ENCODE measurements at places on chromosomes 7 and 10.

DNA sequence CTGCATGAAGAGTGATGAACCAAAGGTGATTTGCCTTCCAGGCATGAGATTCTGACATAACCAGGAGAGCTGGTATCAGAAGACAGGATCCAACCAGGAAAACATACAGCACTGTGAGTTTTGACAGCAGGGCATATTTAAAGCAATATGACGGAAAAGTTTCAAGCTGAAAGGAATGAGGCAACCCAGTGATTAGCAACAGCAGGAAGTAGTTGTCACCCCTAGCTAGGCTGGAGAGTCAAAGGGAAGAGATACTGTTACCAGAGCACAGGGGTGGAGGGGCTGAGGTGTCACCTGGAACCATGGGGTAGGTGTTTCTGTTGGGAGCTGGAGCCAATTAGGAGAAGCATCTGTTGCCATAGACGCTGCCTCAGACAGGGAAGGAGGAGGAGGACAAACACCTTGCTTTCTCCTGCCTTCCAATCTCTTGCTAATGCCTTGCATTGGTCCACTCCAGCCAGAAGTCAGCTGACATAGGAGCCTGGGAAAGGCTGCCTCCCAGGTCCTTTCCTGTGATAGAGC, 125.4 kb upstream of the SORCS3 start:
- peak; percentile 47 for DNase-seq

DNA sequence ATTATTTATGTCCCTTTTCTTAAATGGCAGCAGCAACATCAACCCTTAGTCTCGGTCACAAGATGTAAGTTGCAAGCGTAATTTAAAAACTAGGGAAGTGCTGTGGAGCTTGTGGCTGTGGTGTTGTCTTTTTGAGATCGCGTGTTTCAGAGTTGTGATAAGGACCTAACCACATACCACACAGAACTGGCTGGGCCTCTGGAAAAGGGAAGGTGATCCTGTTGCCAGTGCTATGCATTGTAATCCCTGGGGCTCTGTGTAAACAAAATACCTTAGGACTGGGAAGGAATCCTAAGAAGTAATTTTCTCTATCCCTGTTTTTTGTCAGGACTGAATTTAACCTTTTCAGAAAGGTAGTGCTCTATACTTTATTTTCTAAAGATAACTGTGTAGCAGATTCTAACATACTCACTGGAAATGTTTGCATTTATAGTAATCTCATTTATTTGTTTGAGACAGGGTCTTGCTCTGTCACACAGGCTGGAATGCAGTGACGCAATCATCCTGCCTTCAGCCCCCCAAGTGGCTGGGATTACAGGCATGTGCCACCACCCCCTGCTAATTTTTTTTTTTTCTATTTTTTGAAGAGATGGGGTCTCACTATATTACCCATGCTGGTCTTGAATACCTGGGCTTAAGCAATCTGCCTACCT, 60.4 kb downstream of the INPP5F start:
- DNase-seq = peak; percentile 65

- DNase-seq = peak; percentile 68
Observed at GRCh38 chr10:120824881-120825309, 26.3 kb upstream of the WDR11 start.

- DNase-seq = no peak
Observed at GRCh38 chr7:10577866-10578374, 395.8 kb upstream of the PHF14 start.

GRCh38 chr7:151245360-151246101, 3.0 kb downstream of the SMARCD3 start:
- peak; percentile 64 for DNase-seq

DNA sequence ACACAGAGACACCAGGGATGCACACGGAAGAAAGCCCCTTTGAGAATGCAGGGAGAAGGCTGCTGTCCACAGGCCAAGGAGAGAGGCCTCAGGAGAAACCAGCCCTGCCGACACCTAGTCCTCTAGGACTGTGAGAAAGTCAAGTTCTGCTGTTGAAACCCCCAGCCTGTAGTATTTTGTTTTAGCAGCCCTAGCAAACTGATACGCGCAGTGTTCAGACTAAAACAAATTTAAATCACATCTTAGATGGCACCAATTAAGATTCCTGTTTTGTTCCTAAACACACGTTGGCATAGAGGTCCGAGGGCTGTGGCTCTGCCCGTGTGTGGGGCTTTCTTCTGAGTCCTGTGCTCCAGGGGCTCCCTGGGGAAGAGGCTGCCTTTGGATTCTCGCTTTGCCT, 21.7 kb downstream of the LMTK2 start:
- DNase-seq = no peak

DNA sequence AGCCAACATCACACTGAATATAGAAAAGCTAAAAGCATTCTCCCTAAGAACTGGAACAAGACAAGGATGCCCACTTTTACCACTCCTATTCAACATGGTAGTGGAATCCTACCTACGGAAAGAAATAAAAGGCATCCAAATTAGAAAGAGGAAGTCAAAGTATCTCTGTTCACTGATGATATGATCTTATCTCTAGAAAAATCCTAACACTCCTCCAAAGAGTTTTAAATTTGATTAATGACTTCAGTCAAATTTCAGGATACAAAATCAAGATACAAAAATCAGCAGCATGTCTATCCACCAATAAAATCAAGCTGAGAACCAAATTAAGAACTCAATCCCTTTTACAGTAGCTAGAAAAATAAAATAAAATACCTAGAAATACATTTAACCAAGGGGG, 35.3 kb upstream of the TNKS2 start:
- DNase-seq = no peak

- DNase-seq = no peak
Observed at GRCh38 chr10:34491678-34492077, 323.4 kb downstream of the PARD3 start.

DNA sequence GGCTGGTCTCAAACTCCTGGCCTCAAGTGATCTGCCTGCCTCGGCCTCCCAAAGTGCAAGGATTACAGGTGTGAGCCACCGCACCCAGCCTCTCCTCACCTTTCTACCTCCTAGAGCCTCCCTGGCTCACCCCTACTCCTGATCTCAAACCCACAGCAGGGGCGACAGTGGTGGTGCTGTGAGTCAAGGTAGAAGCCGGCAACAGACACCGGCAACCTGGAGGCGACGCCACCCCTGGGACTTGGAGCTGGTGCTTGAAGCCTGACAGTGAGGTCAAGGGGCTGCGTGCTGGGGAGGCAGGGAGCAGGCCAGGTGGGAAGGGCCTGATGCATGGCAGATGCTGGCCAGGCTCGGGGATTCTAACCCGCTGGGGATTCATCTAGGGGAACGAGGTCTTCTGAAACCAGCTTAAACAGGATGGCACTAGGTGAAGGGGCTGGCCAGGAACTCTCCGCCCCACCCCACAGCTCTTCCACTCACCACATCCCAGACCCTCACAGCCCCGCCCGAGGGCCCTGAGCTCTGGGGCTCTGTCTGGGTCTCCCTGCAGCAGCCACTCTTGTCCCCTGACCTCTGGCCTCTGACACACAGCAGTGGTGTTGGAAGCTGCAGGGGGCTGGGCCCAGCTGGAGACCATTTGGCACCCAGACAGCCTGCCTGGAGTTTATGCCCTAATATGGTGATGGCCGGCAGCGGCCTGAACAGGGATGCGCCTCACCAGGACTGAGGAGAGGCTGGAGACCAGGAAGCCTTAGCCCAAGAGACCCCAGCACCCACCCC, 16.4 kb downstream of the KCNH2 start:
- no peak for DNase-seq

DNA sequence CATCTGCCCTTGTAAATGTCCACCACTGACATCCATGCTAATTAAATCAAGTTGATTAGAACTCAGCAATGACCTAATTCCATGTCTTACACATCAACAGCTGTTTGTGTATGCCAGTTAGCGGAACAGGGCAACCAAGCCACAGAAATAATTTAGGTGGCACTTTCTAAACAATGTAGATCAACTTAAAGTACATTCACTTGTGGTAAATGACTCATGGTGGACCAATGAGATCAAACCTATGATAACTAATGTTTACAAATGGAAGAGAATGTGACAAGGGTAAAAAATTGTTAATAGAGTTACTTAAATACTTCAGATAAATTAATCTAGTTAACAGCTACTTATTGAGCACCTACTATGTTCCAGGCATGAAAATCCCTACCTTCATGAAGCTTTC, 63.1 kb upstream of the ICA1 start:
- no peak for DNase-seq

DNA sequence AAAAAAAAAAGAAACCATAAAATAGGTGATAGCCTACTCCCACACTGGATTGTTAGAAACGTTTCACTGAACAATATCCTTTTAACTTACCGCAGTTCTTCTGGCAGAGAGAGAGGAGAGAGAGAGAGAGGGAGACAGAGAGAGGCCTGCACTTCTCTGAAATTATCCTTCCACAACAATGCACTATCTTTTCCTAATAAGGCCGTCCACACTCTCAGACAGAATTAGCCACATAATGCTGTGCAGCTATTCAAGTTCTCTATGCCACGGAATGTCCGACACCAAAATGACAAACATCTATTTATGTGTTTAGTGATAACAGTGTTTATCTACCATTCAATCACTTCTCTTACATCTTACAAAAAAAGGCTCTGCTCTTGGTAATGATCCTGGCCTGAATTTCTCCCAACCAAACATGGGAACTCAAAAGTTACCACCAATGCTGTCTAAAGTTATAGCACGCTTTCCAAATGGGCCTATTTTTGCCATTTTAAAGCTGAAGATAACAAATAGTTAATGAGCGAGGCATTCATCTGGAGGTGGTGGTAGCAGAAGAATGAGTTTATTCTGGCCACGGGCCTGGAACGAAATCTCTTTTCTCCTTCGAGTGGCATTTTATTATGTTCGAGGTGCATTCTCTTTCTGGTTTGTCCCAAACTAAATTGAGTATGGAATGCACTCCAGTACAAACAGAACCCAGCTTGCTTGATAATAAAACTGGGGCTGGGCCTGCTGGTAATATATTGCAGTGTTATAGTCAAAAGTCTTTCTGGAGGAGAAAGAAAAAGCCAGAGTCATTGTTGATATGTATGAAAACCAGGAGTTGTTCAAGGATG, 160.2 kb upstream of the SVIL start:
- no peak for DNase-seq

DNA sequence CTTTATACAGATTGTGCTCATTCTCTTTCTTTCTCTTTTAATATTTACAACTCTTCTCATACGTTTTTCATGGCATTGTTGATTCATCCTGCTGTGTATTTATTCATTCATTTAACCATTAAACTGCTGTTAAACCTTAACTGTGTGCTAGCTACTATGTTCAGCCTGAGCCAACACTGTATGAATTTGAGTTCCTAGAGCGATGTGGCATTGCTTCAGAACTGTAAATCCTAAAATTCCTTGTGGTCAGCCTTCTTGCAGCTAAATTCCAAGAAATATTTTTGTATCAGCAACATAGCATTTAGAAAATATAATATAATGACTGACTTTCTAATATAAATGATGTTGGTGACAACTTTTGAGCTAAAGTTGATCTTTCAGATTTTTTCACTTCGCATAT, 184.7 kb upstream of the FZD1 start:
- no peak for DNase-seq

Measured in H9 (cell line).